Prostate gland (tissue), 2 donors: ENCODE measurements at places on chromosomes 16 and 17.
A peak's percentile ranks its signal among the peaks of the same experiment; 100 is the strongest.

DNA sequence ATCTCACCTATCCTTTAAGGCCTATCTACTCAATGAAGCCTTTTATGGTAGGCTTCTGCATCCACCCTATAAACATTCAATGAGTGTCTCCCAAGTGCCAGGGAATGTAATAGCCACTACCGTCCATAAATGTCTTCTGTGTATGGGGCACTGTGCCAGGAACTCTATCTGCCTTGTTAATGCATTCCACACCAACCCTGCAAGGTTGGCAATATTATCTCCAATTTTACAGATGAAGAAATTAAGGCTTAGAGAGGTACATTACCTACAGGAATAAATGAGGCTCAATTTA lies 20.0 kb downstream of the MAP3K14 start:
- DNase-seq, result peak; percentile 89

DNA sequence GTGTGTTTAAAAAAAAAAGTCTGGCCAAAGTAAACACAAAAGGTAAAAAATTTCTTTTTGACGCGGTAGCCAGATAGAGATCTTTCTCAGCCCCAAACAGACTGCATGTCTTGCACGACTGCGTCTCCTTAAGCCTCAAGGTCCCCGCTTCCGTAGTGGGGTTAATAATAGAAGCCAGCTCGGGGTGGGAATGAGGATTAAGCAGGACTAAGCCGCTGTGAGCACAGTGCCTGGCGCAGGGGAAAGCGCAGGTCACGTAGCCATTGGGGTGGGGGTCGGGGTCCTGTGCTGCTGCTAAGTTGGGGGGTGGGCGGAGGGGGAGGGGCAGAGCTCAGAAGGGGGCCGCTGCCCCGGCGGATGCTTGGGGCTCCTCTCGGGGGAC lies 521 bp downstream of the GGA2 start:
- DNase-seq, result no peak

GRCh38 chr17:57125866-57126265 lies 40.8 kb downstream of the AKAP1 start:
- no peak for DNase-seq

- DNase-seq, result peak; percentile 14
Measured at GRCh38 chr16:88856122-88856827, 472 bp downstream of the GALNS start.

DNA sequence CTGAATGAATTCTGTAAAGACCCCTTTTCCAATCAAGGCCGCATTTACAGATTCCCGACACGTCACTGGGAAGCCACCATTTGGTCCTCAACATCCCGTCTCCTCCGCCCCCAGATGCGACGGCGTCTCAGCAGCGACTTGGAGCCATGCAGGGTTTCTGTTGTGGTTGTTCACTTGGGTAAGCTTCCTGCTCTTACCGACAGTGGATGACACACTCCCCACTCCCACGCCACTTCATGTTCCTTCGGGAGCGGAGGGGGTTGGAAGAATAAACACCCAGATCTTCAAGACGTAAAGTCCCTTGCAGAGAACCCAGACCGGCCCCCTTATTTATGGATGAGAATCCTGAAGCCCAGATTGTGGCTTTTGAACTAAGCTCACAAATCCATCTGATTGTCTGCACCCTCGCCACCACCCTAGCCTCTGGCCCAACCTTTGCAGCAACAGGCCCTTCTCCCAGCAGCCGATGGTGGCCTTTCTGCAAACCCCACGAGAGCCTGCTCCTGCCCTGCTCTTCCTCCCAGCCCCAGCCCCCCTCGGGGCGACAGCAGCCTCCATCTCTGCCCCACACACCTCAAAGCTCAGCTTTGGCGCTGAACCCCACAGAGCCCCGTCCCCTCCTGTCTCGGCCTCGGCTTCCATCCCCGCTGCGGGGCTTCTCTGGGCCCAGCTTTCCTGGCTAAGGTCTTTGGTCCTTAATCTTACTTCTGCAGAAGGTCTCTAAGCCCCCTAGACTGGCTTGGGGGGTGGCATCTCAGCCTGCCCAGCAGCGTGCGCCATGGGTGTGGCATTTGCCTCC lies 19.0 kb upstream of the OSGIN1 start:
- no peak for DNase-seq

GRCh38 chr16:31701734-31702133 lies 171.9 kb upstream of the ZNF267 start:
- DNase-seq, result no peak

GRCh38 chr16:67961551-67961957 lies 6.9 kb downstream of the SLC12A4 start:
- DNase-seq, result peak; percentile 97

GRCh38 chr17:17164676-17165075 lies 41.5 kb downstream of the PLD6 start:
- no peak for DNase-seq

DNA sequence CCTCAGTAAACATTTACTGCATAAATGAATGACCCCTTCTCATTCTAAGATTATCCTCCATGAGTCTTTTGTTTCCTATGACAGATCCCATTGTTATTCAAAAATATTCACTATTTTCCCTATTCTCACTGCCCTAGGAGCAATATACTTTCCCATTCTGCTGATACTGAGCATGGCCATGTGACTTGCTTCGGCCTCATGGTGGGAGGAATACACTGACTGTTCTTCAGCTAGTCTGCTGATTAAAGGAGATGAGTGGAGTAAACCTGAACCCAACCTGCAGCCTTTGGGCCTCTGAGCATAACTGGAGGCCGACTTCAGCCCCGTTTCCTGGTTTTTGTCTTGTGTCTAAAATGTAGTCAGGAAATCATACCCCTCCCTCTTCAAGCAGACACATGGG lies 531.8 kb upstream of the SALL1 start:
- no peak for DNase-seq

- DNase-seq, result no peak
Measured at GRCh38 chr16:20878682-20879147, 21.4 kb downstream of the DCUN1D3 start.

DNA sequence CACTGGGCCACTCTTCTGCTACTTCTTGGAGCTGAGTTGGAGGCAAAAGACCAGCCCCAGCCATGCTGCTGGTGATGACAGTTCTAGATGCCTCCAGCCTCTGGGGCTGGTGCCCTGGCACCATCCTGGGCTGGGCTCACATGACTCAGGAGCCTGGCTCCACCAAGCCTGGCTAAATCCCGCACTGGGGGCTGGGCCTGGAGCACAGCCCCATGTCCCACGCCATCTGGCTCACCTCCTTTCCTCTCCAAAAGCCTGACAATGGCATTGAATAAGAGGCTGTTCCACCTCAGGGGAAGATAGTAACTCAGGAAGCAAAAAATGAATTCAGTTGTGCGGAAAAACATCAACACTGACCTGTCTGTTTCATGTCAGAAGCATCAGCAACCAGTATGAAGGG lies 45.1 kb upstream of the MTSS2 start:
- DNase-seq, result no peak
